Kidney capillary endothelial cell (primary cell): ENCODE measurements at places on chromosomes 2 and 18.

DNA sequence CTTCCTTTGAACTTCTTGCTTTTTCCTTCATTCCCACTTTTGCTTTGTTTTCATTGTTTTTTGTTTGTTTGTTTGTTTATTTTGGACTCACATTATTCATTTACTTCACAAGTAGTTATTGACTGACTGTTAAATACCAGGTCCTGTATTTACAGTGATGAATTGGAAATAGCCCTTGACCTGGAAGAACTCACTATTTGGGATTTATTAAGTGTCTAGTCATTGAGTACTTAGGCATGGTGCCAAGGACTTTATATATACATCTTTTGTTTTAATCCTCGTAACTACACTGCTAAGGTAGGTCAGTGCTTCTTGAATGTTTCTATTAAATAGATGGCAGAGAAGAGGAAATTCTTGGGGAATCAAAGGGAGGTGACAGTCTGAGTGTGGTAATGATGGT lies 11.1 kb downstream of the SPOPL start:
- DNase-seq: no peak

DNA sequence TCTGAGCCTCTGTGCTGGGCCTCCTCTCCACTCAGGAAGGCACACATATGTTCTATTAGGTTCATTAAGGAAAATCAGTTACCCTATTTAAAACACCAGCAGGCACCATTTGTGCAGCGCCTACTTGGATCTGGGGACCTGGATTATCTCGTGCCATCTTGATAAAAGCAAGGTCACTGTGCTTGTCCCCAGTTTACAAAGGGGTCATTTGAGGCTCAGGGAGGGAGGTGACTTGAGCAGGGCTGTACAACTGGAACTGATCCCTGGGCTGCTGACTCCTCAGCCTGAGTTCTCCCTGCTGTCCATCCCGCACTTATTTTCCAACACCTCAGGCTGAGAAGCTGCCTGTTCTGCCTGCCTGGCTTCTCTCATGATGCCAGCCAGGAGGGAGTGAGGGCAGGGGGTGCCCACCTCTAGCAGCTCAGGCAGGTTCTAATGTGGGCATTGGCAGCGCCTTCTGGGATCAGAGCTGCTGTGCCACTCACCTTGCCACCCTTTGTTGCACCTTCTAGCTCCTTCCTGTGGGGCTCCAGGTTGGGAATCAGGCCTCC lies 120.3 kb downstream of the GLI2 start:
- DNase-seq: no peak

DNA sequence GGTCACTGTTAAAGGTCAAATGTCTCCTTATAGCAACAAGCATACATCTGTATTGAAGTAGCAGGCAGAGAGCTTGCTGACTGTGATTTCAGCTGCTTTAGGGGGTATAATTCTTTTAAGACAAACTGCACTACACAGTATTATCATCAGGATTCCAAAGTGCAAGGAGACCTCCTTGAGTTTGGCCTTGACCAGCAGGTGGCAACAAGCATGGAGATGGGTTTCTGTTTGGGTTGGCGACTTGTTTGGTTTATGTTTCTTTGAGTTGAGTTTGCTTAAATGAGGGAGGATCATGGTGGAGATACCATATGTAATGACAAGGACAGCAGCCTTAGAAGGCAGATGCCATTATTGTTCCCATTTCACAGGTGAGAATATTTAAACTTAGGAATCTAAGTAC lies 681.0 kb upstream of the ID2 start:
- no peak for DNase-seq

DNA sequence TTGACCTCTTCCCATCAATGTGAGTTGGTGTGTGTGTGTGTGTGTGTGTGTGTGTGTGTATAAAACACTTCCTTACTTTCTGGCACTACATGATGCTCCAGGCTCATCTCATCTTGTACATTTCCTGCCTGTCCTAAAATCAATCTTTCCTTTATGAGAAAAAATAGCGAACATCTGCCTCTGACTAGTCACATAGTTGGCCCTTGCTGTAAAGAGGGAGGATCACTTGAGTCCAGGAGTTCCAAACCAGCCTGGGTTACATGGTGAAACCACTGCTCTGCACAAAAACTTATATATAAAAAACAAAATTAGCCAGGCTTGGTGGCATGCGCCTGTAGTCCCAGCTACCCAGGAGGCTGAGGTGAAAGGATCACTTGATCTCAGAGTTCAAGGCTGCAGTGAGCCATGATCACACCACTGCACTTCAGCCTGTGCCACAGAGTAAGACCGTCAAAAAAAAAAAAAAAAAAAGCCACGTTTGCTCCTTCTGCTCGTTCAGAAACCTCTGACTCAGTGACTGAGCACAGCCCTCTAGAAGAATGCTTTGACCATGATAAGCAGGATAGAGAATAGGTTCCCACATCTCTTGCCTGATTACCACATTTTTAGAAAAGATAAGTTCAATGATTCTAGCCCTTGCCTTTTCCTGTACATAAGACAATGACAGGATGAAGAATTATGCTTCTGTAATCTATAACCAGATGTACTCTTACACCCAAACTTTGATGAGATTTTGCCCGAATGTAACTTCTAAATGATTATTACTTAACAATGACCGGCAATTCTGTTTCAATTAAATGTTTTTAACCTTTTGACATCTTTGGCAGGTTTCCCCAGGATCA lies 45.2 kb upstream of the ST3GAL5 start:
- peak; percentile 57 for DNase-seq

GRCh38 chr18:10526561-10526949 lies 728 bp downstream of the NAPG start:
- no peak for DNase-seq

DNA sequence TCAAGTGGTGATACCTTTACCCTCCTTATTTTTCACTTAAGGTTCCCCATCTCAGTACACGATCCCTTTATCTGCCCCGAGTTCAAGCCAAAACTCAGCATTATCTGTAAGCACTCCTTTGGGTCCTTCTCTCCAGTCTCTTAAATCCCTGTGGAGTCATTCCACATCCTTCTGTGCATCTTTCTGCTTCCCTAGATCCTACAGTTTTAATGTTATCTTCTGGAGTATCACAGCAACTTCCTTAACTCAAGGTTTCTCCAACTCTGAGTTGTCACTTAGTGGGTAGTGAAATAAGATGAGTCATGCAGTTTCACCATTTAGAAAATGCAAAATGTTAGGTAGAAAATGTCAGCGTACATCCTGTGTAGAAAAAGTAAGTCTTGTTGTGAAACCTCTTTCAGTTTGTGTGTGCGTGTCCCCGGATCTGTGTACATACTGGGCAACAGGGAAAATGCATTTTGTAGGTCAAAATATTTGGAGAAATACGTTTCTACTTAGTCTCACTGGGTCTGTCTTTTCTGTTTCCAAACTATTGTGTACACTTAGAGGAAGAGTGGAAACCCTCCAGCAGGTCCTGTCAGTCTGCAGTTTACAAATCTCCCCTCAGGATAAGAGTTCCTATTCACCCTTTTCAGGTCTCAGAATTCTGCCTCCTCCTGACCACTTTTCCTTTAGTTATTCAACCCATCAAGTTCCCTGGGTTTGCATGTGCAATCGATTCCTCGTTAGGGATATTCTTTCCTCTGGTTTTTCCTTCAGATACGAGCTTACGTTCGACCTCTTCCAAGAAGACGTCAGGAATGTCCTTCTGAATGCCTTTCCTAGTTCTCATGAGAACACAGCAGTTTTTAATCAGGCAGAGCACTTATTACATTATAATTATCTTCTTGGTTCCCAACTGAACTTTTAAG lies 154.8 kb downstream of the TGIF1 start:
- DNase-seq: peak; percentile 86

DNA sequence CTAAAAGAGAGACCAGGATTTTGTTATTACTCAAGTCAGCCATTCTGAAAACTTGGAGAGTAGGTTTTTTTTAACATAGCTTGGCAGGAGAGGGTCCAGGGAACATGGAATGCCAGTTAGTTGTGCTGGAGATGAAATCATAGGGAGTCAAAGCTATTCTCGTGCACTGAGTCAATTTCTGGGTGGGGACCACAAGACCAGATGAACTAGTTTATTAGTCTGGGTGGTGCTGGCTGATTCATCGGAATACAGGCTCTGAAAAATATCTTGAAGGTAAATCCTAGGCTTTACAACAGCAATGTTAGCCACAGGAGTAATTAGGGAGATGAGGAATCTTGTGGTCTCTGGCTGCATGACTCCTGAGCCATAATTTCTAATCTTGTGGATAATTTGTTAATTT lies 921.4 kb downstream of the TRIB2 start:
- no peak for DNase-seq

GRCh38 chr18:8705238-8705960 lies at the start of gene MTCL1:
MTCL1 (plus strand) TSS chr18:8705556; CDS start chr18:8705661, 105 bp downstream.
- DNase-seq: peak; percentile 17

GRCh38 chr2:217701622-217702021 lies 301.2 kb downstream of the TNS1 start:
- DNase-seq: no peak

DNA sequence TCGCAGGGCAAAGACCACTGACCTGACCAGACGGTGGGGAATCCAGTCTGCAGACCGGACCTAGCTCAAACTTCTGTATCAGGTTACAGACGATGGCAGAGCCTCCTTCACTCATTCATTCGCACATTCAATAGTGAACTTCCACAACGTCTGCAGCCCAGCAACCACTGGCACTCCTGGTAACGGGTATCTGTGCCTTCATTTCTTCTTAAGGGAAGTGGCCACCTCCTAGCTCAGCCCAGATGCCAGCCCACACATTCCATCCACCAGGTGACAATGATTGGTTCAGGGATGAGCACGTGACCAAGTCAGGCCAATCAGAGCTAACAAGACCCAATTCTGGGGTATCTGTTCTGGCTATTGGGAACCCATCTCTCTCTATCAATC lies 15.9 kb upstream of the ARMC9 start:
- no peak for DNase-seq

GRCh38 chr2:105498281-105498846 lies 99.5 kb upstream of the FHL2 start:
- no peak for DNase-seq

DNA sequence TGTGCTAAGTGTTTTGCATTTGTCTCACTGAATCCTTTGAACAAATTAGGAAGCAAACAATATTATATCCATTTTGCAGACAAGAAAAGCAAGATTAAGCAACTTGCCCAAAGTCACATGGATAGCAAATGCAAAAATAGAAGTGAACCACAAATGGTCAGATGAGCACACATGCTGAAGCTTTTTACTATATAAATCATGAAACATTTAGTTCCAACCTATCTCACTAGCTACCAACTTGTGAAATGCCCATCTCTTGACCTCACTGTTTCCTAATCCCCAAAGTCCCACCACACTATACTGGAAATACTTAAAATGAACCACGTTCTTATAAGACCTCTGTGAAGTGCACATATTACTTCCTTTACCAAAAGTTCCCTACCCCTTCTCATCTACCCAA lies 380.5 kb downstream of the ERBB4 start:
- no peak for DNase-seq

GRCh38 chr18:59502274-59503175 lies 143.5 kb upstream of the LMAN1 start:
- no peak for DNase-seq

GRCh38 chr18:61398961-61399705 lies 65.9 kb downstream of the CDH20 start:
- no peak for DNase-seq

DNA sequence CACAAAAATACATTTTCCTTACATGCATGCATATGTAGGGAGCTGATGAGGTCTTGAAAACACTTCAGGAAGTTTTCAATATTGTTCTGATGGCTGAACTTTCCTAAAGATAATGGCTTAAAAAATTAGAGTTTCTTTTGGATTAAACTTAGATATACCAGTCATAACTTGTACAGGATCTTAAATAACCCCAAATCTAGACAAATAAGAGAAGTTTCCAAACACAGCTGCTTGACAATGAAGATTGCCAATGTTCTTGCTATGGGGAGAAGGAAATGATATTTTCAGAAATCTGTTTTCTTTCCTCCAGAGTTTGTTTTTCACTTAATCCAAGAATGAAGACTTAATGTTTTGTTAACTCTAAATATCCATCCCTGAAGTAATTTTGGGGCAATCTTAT lies 54.6 kb upstream of the SPTBN1 start:
- DNase-seq: no peak

DNA sequence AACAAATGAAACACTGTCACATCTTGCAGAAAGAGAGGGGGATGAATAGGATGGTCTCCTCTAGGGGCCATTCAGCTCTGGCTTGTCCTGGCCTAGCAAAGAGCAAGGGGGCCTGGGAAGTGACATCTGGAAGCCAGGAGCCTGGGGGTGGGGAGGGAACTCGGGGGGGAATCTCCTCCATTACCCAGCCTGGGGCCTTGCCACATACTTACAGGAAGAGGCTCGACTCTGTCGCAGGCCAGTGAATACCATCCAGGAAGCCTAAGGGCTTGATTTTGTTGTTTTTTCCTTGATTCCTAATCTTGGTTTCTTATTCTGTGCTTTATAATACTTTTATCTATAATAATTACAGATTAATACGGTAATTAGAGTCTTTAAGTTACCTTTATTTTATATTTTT lies 797.5 kb upstream of the ID2 start:
- no peak for DNase-seq

DNA sequence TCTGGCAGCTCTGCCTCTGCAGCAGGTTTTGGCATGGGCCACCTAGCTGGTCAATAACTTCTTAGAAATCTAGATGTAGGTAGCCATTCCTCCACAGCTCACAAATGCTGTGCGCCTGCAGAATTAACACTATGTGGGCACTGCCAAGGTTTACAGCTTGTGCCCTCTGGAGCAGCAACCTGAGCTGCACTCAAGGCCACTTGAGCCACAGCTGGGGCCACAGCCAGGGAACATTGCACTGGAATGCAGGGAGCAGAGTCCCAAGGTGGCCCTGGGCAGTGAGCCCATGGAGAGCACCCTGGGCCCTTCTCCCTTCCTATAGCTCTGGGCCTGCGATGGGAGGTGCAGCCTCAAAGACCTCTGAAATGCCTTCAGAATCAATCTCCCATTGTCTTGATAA lies 365.3 kb downstream of the SATB2 start:
- DNase-seq: no peak

DNA sequence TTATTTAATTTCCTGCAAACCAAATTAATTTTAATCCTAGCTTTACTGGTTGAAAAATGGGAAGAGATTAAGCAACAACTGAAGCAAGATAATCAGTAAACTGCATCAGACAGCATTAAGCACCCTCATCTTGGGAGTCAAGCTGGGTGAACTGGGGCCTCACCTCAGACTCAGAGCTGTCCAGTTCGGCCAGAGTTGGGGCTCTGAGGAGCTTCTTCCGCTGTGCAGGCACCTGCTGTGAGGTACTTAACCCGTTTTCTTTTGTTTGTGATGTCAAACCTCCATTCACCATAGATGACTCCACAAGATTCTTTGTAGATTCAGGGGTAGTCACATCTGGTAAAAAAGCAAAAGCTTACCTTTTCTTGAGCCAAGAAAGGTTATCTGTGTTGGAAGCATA lies 71.8 kb downstream of the PRELID3A start:
- DNase-seq: no peak

DNA sequence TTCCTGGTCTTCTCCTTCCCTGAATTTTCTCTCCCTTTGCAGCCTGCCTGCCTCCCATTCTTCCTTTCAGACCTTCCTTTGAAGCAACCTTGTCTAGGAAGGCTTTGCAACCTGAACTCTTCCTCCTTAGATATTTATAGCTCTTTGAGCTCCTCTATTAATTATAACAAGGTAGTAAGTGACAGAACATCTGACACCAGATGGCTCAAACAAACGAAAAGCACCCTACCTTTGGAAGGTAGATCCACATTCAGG lies 57.2 kb upstream of the SLC1A4 start:
- no peak for DNase-seq
